ENCODE measurements at places on chromosomes 16 and 17.

GRCh38 chr16:27879601-27880247 is 183.8 kb downstream of the GSG1L start:
- no peak for DNase-seq

- peak; percentile 21 for DNase-seq
These were observed 1.2 kb downstream of the MAF start for GRCh38 chr16:79599256-79599836.

DNA sequence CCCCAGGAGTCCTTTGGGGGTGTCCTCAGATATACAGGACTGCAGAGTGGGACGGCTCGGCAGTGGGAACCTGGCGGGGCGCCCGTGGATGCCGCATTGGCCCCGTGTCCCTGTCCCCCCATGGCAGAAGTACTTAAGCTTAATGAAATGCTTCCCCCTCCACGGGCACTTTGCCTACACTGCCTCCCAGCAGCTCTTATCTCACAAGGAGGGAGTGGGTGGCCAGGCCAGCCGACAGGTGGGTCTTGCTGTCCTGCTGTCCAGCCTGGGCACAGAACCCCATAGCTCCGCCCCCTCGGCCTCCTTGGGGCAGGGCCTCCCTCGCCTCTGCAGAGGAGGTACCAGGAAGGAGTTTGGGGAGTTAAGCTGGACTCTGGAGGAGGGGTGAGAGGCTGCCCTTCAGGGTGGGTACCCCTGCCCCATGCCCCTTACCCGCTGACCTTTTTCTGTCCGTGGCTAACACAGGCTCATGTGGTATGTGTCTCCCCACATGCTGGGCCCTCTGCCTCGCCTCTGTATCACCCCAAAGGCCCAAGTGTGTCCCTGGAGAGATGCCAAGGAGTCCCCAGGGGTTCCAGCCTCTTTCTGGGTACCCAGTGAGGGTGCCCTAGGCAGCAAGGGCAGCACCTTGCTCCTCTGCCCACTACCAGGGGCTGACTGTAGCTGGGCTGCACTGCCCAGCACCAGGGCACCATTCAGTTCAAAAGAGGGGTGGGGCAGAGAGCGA is 8.7 kb downstream of the THRA start:
- DNase-seq, result no peak

DNA sequence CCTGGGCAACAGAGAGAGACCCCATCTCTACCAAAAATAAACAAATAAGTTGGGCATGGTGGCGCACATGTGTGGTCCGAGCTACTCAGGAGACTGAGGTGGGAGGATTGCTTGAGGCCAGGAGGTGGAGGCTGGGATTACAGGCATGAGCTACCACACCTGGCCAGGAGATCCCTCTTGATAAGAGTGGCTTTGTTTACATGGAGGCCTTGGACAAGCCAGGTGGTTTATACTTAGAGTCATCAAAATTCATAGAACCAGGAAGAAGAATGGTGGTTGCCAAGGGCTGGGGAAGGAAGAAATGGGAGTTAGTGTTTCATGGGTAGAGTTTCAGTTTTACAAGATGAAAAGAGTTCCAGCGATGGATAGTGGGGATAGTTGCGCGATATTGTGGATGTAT is 8.8 kb upstream of the ZFP1 start:
- no peak for DNase-seq

GRCh38 chr17:14202388-14203166 is 34.1 kb downstream of the CDRT15 start:
- DNase-seq, result no peak

- DNase-seq, result no peak
These were observed 349.6 kb downstream of the HAPSTR1 start for GRCh38 chr16:9441012-9441411.

DNA sequence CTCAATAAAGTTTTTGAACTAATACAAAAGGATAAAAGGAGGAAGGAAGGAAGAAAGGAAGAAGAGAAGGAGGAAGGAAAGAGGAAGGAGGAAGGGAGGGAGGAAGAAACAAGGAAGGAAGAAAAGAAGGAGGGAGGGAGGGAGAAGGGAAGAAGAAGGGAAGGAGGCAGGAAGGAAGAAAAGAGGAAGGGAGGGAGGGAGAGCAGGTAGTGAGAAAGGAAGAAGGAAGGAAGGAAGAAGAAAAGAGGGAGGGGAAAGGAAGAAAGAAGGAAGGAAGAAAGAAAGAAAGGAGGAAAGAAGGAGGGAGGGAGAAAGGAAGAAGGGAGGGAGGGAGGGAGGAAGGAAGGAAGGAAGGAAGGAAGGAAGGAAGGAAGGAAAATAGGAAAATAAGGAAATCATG is 263.8 kb upstream of the C16orf82 start:
- no peak for DNase-seq

- no peak for DNase-seq
These were observed 10.6 kb downstream of the MIEN1 start for GRCh38 chr17:39719563-39720355.

- no peak for DNase-seq
These were observed 105.7 kb downstream of the C17orf67 start for GRCh38 chr17:56727876-56728617.

DNA sequence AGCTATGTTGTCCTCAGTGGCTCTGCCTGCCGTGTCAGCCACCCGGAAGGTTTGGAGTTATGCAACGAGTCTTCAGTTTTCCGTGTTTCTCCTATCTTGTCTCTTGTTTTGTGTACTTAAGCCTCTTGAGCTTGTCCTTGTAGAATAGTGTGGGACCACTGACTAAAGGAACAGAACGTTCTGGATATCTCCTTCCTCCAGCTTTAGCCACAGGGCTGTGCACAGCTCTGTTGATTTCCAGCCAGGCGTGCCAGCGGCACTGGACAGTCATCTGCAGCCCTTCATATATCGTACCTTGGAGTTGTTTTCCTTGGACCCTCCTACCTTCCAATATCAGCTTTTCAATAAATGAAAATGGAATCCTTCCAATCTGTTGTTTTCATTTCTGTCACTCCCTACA is 39.8 kb downstream of the TMEM11 start:
- no peak for DNase-seq

- DNase-seq, result no peak
These were observed 27.1 kb downstream of the OGFOD1 start for GRCh38 chr16:56478281-56479049.

GRCh38 chr17:63275971-63276745 is 169.9 kb downstream of the CYB561 start:
- DNase-seq, result no peak

All from CD8-positive, alpha-beta memory T cell (primary cell).